ENCODE measurements at places on chromosomes 2 and 18. TPM values are rescaled to one million over a fixed set of nuclear protein-coding genes. Genes with fewer than 3 reads are reported as not detected.

The ALMS1 gene
- 14.1 TPM for total RNA-seq

The CRACDL gene
- total RNA-seq = not detected

The BMP10 gene
- not detected for total RNA-seq

The SYT4 gene
- total RNA-seq = not detected

The ASPRV1 gene
- total RNA-seq = 0.28 TPM
